ENCODE measurements at places on chromosomes 16 and 17.

DNA sequence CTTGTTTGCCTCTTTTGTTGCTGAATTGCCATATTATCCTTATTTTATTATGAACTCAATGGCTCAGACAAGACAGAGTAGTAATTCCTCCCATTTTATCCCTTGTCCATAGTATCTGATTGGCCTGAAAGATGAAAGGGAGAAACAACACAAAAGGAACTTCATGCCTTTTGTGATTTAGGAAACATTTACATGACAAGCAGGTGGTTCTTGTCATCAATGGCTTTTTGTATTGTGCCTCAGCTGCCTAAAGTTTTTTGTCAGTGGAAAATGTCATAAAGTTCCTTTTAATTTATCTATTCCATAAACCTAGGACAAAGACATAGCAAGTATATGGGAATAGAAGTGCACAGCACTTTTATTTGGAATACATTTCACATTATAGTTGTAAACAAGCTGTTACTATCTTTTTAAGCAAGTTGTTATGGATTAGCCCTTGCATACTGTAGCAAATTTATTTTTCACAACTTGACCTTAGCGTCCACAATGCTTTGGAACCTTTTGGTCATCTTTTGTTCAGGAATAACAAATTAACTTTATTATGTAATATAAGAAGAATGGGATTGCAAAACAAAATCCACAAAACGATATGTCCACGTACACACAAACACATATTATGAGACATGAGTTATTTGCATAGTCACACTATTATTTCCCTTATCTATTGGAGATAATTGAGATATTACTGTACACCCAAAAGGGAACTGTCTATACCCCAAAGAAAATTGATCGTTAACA is 12.4 kb upstream of the MPHOSPH6 start:
- DNase-seq, result no peak

DNA sequence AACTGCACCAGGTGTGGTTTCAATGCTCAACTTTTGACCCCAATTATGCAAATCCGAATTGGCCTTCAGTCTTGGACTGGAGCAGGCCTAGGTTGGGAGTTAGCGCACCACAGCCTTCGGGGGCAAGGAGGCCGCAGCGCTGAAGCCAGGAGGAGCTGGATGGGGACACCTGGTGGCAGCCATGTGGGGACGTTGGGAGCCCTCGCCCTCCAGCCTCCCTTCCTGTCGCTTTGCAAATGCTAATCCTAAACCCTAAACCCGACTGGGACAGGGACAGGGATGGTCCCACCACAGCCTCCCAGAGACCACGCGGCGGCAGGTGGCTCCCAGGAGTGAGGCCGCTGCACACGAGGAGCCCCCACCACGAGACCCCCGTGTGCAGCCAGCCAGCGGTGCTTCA is 58.7 kb downstream of the KLHDC4 start:
- DNase-seq, result no peak

- DNase-seq, result no peak
Observed at GRCh38 chr17:68576137-68576536, 25.0 kb downstream of the FAM20A start.

GRCh38 chr16:17529982-17530760 is 59.4 kb upstream of the XYLT1 start:
- DNase-seq, result peak; percentile 2

DNA sequence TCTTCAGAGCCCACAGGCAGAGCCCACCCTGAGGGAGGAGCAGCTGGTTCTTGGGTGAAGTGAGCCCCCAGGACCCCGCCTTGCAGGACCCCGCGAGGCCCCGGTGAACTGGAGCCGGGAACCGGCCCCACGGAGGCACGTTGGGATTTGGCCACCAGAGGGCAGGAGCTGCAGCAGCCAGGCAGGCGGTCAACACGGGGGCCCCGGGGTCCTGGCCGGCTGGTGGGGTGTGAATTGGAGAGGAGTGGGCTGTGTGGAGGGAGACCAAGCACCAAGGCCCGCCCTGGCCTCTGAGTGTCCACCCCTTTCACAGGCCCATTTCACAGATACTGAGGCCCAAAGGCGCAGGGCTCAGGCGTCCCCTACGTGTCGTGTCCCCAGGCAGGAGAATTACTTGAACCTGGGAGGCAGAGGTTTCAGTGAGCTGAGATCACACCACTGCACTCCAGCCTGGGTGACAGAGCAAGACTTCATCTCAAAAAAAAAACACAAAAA is 2.2 kb downstream of the DPEP1 start:
- no peak for DNase-seq

DNA sequence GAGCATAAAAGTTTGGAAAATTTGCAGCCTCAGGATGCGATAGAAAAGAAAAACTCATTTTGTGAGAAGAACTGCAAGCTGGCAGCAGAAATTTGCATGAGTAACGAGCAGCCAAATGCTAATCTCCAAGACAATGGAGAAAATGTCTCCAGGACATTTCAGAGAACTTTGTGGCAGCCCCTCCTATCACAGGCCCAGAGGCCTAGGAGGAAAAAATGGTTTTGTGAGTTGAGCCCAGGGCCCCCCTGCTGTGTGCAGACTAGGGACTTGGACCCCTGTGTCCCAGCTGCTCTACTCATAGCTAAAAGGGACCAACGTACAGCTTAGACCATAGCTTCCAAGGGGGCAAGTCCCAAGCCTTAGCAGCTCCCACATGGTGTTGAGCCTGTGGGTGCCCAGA is 34.3 kb downstream of the APPBP2 start:
- no peak for DNase-seq

- no peak for DNase-seq
Observed at GRCh38 chr17:29004081-29004692, 1.6 kb downstream of the SEZ6 start.

- DNase-seq, result no peak
Observed at GRCh38 chr17:72142614-72143013, 21.8 kb downstream of the SOX9 start.

DNA sequence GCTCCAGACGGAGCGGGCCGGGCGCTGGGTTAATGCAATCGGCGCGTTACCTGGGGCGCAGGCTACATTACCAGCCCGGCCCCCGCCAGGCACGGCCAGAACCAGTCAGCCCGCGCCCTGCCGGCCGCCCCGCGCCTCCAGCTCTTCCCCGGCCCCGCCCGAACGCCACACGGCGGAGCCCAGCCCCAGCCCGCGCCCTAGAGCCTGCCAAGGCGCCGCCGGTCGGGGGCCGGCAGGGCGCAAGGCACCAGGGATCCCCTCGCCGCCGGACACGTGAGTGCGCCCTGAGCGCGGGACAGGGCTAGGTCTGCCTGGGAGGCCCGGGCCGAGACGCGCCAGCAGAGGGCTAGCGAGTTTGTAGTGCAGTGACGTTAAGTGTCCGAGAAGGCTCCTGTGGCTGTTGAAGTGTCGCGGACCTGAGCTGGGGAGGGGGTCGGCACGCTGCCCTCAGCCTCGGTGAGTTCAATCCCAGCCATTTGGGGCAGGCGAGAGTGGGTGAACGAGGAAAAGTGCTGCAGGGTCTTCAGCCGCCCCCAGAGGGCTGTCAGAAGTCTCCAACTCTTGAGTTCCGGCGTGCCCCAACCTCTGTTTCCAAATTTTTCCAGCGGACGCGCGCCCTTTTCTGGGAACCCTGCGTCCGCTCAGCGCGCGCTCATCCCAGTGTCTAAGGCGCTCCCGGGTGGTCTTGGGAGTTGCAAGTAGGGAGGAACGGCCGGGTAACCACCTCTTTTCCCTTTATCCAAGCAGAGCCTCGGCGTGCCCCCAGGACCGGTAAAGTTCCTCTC is at the start of gene SLC6A2:
Gene SLC6A2 (plus strand): TSS at position 92 of the 785 bp plus-strand sequence. CDS start 707 bp downstream, outside the sequence.
- no peak for DNase-seq

DNA sequence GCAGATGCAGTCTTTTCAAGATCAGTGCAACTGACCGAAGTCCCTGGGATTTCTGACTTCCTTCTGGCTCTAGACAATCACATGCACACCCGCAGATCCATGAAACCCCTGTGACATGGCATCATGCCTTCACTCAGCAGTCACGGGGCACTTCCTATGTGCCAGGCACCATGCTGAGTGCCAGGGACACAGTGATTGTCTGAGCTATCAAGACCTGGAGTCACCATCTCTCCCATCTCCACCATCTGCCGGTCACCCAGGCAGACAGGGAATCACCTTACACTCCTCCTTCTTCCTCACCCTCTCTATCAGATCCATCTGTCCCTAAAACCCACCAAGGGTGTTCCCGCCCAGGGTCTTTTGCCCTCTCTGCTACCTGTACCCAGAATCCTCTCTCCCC is 5.3 kb downstream of the BEAN1 start:
- no peak for DNase-seq

GRCh38 chr16:87507351-87508069 is 14.7 kb upstream of the ZCCHC14 start:
- no peak for DNase-seq

- no peak for DNase-seq
Observed at GRCh38 chr17:75881678-75882454, 3.5 kb upstream of the TRIM47 start.

GRCh38 chr17:58278661-58279015 is 2.1 kb downstream of the MPO start:
- DNase-seq, result no peak

DNA sequence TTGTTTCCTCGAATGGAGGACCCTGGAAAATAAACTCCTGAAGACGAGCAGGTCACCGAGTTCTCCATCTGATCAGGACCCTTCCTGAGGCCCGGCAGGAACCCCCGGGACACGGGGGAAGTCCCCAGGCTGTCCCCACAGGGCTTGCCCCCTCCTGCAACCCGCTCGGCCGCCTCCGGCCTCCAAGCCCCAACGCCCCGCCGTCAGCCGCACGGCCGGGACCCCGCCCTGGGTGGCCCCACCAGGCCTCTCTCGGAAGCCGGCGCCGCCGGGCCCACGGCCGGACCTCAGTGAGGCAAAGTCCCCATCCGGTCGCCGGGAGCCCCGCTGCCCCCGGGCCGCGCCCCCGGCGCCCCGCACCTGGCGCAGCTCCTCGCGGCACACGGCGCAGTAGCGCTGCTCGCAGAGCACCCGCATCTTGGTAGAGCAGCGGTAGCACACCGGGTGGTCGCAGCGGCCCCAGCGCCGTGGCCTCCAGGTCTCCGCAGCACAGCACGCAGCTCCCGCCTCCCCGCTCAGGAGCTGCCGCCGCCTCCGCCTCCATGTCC is 383 bp downstream of the ZNF598 start:
- DNase-seq, result no peak

DNA sequence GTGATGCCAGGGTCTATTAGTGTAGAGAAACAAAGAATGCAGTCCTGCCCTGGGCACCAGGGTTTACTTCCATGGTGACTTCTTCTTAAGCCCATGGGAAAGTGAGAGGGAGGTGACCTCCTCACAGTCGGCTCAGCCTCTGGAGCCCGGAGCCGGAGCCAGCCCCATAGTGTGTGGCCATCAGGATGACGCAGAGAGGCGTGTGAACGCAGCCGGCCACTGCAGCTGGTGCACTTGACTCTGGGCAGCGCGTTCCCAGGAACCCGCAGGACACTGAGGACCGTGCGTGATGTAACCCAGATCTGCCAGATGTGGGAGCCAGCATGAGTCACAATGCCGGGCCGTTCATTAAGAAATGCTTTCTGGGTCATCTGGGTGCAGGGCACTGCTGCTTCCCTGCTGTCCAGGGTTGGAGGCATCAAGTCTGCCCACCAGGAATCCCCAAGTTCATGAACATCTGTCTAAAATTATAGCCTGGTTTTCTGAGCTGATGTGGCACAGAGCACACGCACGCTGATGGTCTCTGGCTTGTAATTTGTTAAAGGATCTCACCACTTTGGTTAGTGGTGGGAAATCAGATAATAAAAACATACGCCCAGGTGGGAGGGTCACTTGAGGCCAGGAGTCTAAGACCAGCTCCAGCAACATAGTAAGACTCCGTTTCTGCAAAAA is 114.1 kb downstream of the PITPNC1 start:
- DNase-seq, result no peak

DNA sequence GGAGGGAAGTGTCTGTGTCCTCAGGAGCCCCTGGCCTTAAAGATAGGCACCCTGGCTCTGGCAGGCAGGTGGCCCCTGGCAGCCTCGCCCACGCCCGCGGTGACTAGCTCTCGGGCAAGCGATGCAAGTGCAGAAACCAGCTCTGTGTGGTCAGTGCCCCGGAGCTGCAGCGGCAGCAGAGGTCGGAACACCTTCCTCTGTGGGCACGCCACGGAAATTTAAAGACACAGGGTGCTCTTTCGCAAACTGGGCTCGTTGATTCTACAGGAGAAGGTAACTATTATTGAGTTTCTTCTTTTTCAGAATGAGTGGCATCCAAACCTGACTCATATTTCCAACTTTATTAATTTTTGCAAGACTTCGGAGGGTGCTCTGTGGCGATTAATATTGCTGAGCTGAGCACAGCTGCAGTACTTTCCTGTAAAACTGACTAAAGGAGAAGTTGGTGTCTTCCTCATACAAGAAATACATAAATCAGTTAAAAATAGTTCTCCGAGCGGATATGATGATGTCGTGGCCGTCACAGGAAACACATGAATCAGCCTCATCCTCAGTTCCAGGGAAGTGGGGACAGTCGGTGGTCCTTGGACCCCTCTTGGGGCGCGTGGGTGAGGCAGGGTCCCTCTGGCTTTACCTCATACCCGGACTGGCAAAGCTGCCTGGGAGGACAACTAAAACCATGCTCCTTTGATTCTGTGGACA is 120.2 kb downstream of the METRNL start:
- no peak for DNase-seq

GRCh38 chr16:19810817-19811731 is 73.6 kb downstream of the GPRC5B start:
- DNase-seq, result no peak

GRCh38 chr17:47800686-47801085 is 20.9 kb downstream of the OSBPL7 start:
- DNase-seq, result no peak

GRCh38 chr16:72967941-72968340 is 80.0 kb downstream of the ZFHX3 start:
- DNase-seq, result no peak

GRCh38 chr16:81863630-81864352 is 84.7 kb downstream of the PLCG2 start:
- DNase-seq, result no peak

- no peak for DNase-seq
Observed at GRCh38 chr16:9594047-9594446, 502.6 kb downstream of the HAPSTR1 start.

DNA sequence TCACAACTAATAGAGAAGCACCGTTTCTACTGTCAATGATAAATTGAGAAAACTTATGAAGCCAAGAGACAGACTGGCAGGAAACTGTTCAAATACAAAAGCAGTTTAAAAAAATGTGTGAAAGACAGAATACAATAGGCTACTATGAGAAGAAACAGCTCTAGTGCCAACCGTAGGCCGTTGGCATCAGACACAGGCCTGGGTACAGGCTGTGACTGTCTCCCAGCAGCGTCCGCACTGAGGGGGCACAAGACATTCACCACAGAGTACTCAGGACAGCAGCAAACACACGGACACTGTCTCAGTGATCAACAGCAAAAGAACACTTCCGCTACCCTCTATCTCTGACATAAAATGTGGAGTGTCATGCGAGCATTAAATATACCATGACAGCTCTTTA is 7.8 kb upstream of the C1QBP start:
- DNase-seq, result no peak

All from T-cell (primary cell).